Activated CD4-positive, alpha-beta T cell treated with anti-CD3 and anti-CD28 coated beads, Interleukin-2, amount 10 ng/mL, durations not matched to agents 7 days and 5 days (primary cell): ENCODE measurements at places on chromosomes 2 and 18. TPM values are rescaled to one million over a fixed set of nuclear protein-coding genes. Genes with fewer than 3 reads are reported as not detected.

DNA sequence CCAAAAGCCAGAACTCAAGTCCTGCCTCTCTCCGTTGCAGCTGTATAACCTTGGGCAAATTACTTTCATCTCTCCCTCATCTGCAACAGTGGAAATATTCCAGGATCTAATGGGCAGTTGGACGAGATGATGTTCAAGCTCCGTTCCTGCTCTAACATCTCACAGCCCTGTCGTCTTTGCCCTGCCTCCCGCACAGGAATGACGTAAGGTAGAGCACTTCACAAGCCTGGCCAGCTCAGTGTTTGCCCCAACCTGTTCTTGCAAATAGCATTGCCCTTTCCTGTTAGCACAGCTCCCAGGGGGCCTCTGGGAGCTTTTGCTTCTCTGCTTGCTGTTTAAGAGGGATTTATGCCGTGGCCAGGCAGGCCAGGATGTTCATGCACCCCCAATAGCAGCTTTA, 107.9 kb downstream of the KLHL29 start:
- no peak for DNase-seq

DNA sequence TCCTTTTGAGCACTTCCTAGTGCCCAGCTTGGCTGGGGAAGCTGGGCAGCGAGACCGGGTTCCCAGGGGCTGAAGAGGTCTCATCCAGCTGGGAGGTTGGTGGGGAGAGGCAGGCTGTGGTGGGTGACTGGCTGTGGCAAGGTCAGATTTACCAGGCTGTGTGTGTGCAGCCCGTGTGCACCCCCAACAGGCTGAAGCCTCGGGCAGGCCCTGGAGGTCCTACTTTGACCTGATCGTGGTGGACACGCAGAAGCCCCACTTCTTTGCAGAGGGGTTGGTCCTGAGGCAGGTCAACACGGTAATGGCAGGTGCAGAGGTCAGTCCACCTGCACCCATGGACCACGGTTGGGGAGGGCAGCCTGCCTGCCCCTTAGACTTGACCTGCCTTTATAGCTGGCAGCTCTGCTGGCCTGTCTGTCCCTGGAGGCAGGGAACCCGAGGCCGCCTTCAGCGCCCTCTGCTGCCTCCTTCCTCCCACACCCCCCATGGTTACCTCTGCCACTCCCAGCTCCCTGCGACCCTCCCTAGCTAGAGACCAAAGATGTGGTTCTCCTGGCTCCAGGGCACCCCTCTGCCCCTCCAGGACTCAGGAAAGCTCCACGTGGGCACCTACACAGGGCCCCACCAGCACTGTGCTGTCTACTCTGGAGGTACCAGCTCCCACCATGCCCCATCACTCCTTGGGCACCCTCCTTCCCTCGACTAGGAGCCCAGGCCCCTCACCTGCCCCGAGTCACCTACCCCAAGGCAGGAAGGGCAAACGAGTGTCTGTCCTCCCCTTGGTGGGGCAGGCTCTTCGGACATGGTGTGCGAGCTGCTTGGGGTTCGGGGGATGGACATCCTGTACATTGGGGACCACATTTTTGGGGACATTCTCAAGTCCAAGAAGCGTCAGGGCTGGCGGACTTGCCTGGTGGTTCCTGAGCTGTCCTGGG, 4.0 kb downstream of the NT5DC4 start:
- DNase-seq, result peak; percentile 11

DNA sequence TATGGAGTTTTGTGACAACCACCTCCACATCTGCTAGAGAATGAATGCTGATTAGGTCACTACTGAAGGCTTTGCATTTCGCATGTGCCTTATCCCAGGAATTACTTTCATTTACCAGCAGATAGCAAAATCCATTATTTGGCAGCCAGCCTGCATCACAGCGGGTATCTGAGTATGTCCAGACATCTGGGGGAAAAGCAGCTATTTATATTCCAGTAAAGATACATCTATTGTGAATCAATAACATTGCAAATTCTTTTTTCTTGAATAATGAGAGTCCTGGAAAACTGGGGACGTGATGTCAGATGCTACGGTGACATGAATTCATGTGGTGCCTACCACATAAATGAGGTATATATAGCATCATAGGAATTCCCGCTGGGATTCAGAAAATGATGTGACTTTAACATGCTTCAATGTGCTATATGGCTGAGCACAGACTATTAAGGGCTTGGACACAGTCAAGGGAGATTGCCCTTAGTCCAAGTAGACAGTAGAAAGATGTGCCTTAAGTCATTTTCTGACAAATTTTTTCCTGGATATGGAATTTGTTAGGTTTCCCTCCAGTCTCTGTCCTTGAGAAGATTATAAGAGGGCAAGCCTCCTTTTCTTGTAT, 84.2 kb upstream of the CD302 start:
- no peak for DNase-seq

GRCh38 chr18:658001-658946, 821 bp downstream of the TYMS start:
- DNase-seq, result peak; percentile 85

GRCh38 chr18:31424383-31424988, 23.1 kb upstream of the DSG3 start:
- DNase-seq, result no peak

The FBXO15 gene
- total RNA-seq, result 0.54 TPM

- DNase-seq, result no peak
Measured at GRCh38 chr18:34806527-34806926, 96.4 kb downstream of the DTNA start.

GRCh38 chr2:28974252-28974651, 6.8 kb upstream of the TOGARAM2 start:
- no peak for DNase-seq

The EVX2 gene
- total RNA-seq, result not detected

The DPP4 gene
- total RNA-seq, result 152 TPM

GRCh38 chr2:151576080-151576479, 158.2 kb downstream of the NEB start:
- no peak for DNase-seq

DNA sequence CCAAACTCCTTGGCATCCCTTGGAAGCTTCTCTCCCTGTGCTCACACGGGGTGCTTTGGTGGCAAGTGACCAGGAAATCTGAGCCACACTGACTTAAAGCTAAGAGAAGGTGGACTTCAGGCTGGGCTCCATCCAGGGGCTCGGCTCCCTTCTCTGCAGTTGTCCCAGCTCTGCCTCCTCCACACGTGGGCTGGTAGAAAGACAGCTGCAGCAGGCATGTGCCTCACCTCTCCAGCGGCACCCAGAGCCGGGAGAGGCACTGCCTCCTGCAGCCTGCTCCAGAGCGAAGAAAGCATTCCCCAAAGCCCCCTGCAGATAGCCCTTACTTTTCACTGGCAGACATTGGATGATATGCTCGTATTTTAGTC, 11.3 kb downstream of the KCNF1 start:
- DNase-seq, result no peak

DNA sequence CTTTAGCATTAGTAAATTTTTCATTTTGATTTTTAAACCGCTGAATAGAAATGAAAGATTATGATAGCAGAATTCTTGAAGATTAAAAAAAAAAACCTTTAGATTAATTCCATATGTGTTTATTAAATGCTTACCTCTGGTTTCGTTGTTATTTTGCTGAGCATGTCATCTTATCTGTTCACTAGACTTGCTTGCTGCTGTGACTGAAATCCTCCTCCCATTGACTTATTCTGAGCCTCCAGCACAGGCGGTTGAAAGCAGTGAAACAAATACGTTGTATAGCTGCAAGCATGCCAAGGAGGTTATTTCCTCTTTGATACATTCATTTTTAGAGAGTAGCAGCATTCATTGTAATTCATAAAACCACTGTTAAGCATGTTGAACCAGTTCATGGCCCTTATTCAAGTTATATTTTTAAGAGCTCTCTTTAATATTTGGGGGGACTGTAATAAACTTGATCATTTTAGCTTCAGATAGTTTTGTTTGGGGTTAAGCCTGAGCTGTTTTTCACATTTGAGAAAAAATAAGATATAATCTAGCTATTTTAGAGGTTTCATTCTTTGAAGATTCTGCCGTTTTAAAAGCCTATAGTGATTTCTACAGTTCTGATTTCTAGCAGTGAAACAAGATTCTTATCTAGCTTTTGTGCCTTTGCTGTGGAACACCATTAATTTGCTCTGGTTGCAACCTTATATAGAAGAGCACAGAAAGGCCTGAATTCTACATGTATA, at the start of gene HTR2B:
HTR2B (minus strand) TSS at position 205 of the 731 bp plus-strand sequence. CDS start 1,278 bp downstream, outside the sequence.
- peak; percentile 61 for DNase-seq

GRCh38 chr2:11910971-11911370, 164.5 kb downstream of the LPIN1 start:
- DNase-seq, result no peak

GRCh38 chr2:5365871-5366461, 326.2 kb upstream of the SOX11 start:
- DNase-seq, result peak; percentile 61

GRCh38 chr18:74225193-74225840, 66.4 kb downstream of the CYB5A start:
- no peak for DNase-seq

- peak; percentile 42 for DNase-seq
Measured at GRCh38 chr2:170235860-170236679, 58.1 kb downstream of the MYO3B start.

DNA sequence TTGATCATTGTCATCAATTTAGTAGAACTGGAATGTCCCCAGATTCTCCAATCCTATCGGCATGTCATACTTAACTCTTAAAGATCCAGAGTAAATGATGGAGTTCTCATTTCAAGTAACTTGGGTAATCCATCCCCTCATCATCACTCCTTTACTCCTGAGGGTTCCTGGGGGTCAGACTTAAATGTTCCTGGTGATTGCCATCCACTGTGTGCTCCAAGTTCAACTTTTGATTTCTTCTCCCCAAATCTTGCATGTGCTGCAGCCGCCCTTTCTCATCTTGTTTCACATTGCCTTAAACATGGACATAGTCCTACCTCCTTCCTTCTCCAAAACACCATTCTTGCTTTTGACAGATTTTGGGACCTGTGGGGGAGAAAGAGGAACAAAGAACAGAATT, 43.2 kb downstream of the HNMT start:
- no peak for DNase-seq

The YPEL5 gene
- total RNA-seq, result 32.3 TPM
